ENCODE measurements at places on chromosomes 1 and 21.

DNA sequence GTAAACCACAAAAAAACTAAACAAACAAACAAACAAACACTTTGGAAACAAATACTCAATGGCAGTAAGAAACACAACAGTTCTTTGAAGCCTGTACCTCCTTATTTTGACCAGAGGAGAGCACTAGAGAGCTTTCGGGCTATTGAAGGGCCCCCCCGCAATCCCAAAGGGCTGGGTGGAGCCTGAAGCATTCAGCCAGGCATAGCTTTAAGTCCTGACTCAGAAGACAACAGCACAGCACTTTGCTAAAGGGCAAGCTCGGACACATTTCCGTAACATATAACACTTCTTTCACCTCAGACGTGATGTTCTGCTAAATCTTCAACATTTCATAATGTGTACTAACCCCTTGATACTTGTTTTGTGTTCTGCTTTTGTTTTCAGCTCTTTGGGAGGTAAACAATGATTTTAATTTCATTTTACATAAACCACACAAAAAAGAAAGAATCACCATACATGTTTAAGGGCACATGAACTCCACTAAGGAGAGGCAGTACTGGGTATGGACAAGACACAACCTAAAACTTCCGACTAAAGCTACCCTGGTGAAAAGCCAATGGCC lies 9.7 kb upstream of the SHCBP1L start:
- peak; percentile 78 for DNase-seq

DNA sequence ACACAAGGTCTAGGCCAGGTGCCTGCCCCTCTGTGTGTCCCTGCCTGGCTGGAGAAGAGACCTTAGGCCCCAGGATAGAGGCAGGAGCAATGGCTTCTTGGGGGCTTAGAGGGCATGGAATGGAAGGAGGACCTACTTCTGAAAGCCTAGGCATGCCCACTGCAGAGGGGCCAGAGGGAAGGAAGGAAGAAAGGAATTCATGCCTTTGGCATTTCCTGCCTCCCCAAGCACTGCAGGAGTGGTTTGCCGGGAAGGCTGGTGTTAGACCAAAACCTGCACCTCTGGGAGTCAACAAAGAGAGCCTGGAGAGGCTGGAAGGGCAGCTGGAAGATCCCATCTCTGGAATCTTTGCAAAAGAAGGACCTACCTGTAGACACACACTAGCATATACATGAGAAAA lies 50.7 kb upstream of the KCNE2 start:
- no peak for DNase-seq

GRCh38 chr1:47563201-47563600 lies 125.4 kb downstream of the FOXD2 start:
- DNase-seq, result no peak

- peak; percentile 33 for DNase-seq
Observed at GRCh38 chr1:209862391-209863356, 34.9 kb downstream of the UTP25 start.

DNA sequence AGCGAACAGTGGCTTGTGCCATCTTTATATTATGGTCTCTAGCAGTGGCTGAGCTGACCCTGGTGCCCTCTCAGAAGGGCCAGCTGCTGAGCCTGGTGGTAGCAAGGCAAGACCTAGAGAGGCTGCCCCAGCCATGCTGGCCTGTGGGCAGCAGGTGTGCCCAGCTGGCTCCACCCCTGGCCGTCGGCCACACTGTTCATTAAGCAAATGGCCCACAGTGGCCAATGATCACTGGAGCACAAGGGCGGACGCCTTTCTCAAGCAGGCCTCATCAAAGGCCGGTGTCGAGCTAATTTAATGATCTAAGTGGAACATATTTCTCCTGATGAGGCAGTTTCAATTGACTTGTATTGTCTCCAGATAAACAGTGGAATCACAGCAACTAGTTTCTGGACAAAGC lies 89.4 kb downstream of the GRIK3 start:
- DNase-seq, result peak; percentile 20

GRCh38 chr1:237879195-237879594 lies 11.5 kb downstream of the ZP4 start:
- no peak for DNase-seq

GRCh38 chr1:23589585-23589986 lies 30.3 kb upstream of the ID3 start:
- DNase-seq, result no peak

Data from NCI-H146 (cell line).